ENCODE measurements at places on chromosomes 5 and 9. TPM values are rescaled to one million over a fixed set of nuclear protein-coding genes. Genes with fewer than 3 reads are reported as not detected.

The RFX3 gene
- total RNA-seq = 4.8 TPM

The MEIKIN gene
- total RNA-seq = not detected

The ZDHHC11 gene
- not detected for total RNA-seq

The ANKRA2 gene
- total RNA-seq = 24.8 TPM

The ADGRV1 gene
- total RNA-seq = not detected

The SPATA31E1 gene
- total RNA-seq = not detected

The OSMR gene
- 7.3 TPM for total RNA-seq

The TXNDC8 gene
- total RNA-seq = not detected

The INSYN2B gene
- total RNA-seq = 34.2 TPM

The TAS2R1 gene
- total RNA-seq = not detected

The F2R gene
- 141 TPM for total RNA-seq

The FOXE1 gene
- not detected for total RNA-seq

The PCDHB16 gene
- total RNA-seq = 0.25 TPM

The INSL6 gene
- total RNA-seq = not detected

The SMIM3 gene
- 0.34 TPM for total RNA-seq

The ELOVL7 gene
- 2.5 TPM for total RNA-seq

The FOXD4L6 gene
- not detected for total RNA-seq
